Activated CD4-positive, alpha-beta T cell treated with anti-CD3 and anti-CD28 coated beads for 4 hours (primary cell): ENCODE measurements at places on chromosomes 7 and 10.

DNA sequence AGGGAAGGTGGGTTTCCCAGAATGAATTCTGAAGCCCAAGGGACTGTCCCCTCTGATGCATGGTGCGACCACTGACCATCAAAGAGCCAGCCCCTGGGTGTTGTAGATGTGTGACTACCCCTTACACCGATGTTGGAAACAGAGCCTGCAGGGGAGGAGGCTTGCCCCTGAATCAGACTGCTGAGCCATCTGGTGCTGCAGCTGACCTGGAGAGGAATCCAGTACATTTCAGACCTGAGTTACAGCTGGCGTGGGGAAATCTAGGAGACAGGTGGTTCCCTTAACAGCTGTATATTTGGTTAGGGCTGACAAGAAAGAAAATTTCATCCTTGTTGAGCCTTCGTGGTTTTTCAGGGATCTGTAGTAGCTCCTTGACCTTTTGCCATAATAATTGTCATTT is 195.5 kb downstream of the CELF2 start:
- DNase-seq, result no peak

DNA sequence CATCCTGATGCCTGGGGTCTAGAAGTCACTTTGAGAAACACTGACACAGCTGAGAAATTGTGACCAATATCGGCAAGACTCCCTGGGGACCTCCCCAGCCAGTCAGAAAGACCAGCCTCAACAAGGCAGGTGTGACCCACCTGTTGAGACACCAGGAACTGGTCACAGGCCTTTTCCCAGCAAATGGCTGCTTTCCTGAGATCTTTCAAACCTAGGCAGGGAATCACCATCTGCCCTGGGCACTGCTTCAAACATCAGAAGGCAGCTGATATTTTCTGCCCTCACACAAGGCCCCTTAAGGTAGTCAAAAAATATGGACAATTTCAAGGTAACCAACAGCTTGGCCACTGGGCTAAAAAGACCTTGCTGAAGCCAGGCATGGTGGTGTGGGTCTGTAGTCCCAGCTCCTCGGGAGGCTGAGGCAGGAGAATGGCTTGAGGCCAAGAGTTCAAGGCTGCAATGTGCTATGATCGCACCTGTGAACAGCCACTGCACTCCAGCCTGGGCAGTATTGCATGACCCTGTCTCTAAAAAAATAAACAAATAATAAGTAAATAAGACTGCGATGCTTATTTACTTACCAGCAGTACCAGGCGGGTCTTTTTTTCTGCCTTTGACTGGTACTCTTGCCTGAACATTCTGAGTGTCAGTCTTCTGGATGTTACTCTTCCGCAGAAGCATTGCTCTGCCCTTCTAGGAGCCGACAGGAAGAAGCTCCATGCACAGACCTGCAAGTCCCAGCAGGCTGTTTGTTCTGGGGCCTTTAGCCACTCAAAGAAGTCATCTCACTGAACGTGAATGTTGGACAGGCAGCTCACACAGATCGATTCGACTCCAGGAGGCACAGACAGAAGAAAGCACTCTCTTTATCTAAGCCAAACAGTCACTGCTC is 59.7 kb downstream of the SORBS1 start:
- no peak for DNase-seq

DNA sequence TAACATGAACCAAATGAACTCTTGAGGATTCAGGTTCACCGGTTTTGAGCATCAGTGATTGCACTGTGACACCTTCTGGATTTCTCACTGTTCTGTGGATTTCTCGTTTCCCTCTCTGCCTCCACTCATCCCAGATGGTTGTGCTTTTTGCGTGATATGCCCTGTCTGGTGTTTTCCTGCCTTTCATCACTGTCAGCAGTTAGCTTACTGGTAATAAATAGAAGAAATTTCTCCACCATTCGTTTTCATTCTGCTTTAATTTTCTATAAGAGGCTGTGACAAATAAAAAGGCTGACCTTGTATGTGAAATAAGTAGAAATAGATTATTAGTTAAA is 16.2 kb downstream of the BPGM start:
- no peak for DNase-seq

GRCh38 chr7:22357311-22358175 is 589 bp upstream of the RAPGEF5 start:
- DNase-seq, result no peak

- DNase-seq, result no peak
Measured at GRCh38 chr10:19826712-19827111, 10.5 kb downstream of the PLXDC2 start.
